Activated CD4-positive, CD25-positive, alpha-beta regulatory T cell treated with anti-CD3 and anti-CD28 coated beads, Interleukin-2, amount 50 U/mL, for 72 hours (primary cell): ENCODE measurements at places on chromosomes 6 and 20.

- no peak for DNase-seq
Observed at GRCh38 chr20:37846573-37846972, 56.4 kb upstream of the VSTM2L start.

DNA sequence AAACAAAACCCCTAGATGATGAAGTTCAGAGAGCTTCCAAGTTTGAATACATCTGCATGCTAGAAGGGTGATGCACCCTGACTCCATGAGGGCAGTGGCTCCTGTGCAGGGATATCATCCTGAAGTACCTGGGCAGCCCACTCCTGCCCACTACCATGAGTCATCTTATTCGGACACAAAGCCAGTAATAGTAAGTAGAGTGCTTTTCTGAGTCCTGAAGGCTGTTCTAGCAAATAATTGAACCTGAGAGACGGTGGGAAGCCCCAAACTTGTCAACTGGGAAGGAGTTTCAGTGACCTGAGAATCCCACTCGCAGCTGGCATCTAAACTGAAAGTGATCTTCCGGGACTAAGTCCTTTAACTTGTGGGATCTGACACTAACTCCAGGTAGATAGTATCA lies 152.9 kb upstream of the COL21A1 start:
- no peak for DNase-seq

GRCh38 chr6:15259766-15260098 lies 13.9 kb downstream of the JARID2 start:
- no peak for DNase-seq

- DNase-seq, result no peak
Observed at GRCh38 chr6:166267526-166267925, 40.7 kb downstream of the PRR18 start.

DNA sequence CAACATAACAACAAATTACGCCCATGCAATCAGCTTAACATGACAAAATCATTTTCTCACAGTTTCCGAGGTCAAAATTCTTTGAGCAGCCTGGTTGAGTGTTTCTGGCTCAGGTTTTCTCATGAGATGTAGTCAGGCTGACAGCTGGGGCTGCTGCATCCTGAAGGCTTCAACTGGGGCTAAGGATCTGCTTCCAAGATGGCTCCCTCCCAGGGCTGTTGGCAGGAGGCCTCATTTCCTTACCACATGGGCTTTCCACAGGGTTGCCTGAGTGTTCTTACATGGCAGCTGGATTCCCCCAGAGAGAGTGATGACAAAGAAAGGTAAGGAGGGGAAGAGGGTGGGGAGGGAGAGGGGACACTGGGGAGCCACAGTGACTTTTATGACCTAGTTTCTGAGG lies 63.1 kb upstream of the NNAT start:
- DNase-seq, result no peak

- no peak for DNase-seq
Observed at GRCh38 chr6:8064638-8065518, 689 bp upstream of the BLOC1S5 start.

DNA sequence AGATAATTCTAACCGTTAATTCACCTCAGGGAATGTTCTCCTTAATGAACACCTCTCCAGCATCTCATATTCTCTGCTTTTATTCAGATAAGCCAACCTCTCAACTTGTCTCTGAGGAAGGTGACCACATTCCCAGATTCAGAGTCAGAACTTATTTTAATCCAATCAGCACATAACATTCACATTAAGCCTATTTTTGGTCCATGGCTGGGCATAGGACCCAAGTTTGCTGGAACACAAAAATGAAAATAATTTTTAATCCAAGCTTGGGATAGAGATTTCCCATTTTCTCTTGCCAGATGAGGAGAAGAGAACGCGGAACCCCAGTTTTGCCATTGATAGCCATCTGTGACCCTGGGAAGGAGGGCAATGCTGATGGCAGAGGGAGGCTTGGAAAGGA lies 126.5 kb downstream of the FRK start:
- DNase-seq, result no peak
